ENCODE measurements at places on chromosomes 2 and 18. TPM values are rescaled to one million over a fixed set of nuclear protein-coding genes. Genes with fewer than 3 reads are reported as not detected.

GRCh38 chr2:38074764-38075506, 1.0 kb downstream of the CYP1B1 start:
- DNase-seq, result no peak
- no peak overlapping the region for H3K4me3 ChIP-seq
- H3K4me1 ChIP-seq, result peaks cover 8% of the 10 kb centered on the region
- H3K27me3 ChIP-seq, result no peaks in the 10 kb centered on the region
- no peak overlapping the region for H3K27ac ChIP-seq

- H3K4me1 ChIP-seq, result no peaks in the 10 kb centered on the region
- no peak overlapping the region for H3K27ac ChIP-seq
- no peak for DNase-seq
- no peaks in the 10 kb centered on the region for H3K27me3 ChIP-seq
- no peaks in the 10 kb centered on the region for H3K36me3 ChIP-seq
Measured at GRCh38 chr2:229066121-229066715, 204.9 kb downstream of the PID1 start.

GRCh38 chr2:60028849-60029565, 524.4 kb downstream of the BCL11A start:
- H3K27ac ChIP-seq, result no peak overlapping the region
- DNase-seq, result no peak
- H3K36me3 ChIP-seq, result no peaks in the 10 kb centered on the region
- H3K27me3 ChIP-seq, result no peaks in the 10 kb centered on the region
- H3K4me1 ChIP-seq, result no peaks in the 10 kb centered on the region

- no peak overlapping the region for H3K4me3 ChIP-seq
- H3K27ac ChIP-seq, result no peak overlapping the region
- H3K4me1 ChIP-seq, result no peaks in the 10 kb centered on the region
- no peak for DNase-seq
- H3K36me3 ChIP-seq, result no peaks in the 10 kb centered on the region
- H3K27me3 ChIP-seq, result no peaks in the 10 kb centered on the region
Measured at GRCh38 chr2:1593371-1594122, 150.8 kb downstream of the PXDN start.

DNA sequence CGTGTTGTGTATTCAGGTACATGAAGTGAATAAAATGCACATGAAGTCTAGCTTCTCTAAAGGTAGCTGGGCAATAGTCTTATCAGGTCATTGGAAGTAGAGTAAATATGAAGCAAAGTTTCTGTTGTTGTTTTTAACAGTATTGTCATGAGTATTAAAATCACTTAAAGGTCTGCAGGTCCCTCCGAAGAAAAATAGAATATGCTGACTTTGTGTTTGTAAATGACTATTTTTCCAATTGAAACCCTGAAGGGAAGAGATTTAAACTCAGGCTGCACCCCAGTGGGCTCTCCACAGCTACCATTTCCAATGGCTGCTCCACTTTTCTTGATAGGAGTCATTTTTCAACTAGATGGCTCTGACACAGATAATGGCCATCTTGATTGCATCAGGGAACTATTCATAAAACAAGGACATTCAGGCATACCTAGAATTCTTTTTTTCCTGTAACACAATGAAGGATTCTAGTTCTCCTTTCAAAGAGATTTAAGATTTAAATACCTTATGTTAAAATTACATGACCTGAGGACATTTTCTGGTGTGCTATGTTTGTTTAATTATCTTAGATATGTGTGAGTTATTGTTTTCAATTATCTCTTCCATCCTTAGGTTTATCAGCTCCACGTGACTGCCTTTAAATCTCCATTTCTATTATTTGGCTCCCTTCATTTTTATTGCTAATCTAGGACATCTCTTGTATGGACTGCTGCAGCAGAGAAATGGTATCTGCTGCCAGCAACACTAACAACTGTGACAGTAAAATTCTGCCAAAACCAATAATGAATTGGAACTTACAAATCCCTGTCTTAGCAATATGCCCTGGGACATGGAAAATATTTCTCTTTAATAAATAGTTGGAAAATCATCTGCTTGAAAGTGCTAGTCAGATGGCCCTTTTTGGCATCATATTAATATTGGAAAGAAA, 149.2 kb upstream of the NOSTRIN start:
- H3K4me3 ChIP-seq, result no peak overlapping the region
- no peak overlapping the region for H3K27ac ChIP-seq
- no peaks in the 10 kb centered on the region for H3K4me1 ChIP-seq
- DNase-seq, result no peak
- H3K27me3 ChIP-seq, result no peaks in the 10 kb centered on the region
- H3K36me3 ChIP-seq, result no peaks in the 10 kb centered on the region

- H3K4me1 ChIP-seq, result peaks cover 21% of the 10 kb centered on the region
- DNase-seq, result no peak
- H3K27ac ChIP-seq, result no peak overlapping the region
Measured at GRCh38 chr2:3201281-3201680, 176.3 kb downstream of the EIPR1 start.

The DNAJC5G gene
- total RNA-seq, result not detected

GRCh38 chr2:27954771-27955383, 64.3 kb downstream of the BABAM2 start:
- H3K27ac ChIP-seq, result no peak overlapping the region
- no peak overlapping the region for H3K4me3 ChIP-seq
- no peaks in the 10 kb centered on the region for H3K27me3 ChIP-seq
- H3K36me3 ChIP-seq, result no peaks in the 10 kb centered on the region
- no peaks in the 10 kb centered on the region for H3K4me1 ChIP-seq

GRCh38 chr2:46416739-46417403, 62.5 kb upstream of the TMEM247 start:
- H3K4me1 ChIP-seq, result no peaks in the 10 kb centered on the region
- H3K4me3 ChIP-seq, result no peak overlapping the region
- no peak overlapping the region for H3K27ac ChIP-seq
- DNase-seq, result no peak

The SNED1 gene
- total RNA-seq, result 1.9 TPM

The PDE1A gene
- total RNA-seq, result 0.15 TPM

DNA sequence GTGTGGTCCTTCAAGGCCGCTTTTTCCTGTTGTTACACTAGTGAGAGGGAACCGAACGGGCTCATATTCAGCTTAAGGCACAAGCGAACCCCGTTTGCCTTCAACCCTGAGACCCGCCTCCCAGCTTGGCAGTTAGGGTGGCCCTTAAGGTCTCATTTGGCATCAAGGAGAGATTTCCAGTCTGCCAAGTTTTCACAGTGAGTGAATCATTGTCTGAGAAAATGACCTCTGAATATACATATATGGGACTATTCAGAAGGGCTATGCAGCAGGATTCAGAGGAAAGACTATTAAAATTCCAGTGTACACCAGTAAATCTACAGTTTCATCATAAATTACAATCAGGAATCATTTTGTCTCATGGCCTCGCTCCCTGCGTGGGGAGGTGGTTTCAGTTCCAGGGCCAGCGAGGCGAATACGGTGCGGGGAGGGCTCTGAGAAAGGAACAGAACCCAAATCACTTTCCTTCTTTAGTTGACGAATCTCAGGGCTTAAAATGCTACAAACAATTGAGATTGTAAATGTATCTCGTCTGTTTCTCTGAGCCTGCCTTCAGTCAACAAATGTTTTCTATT, 231.4 kb downstream of the FAM210A start:
- no peaks in the 10 kb centered on the region for H3K27me3 ChIP-seq
- H3K36me3 ChIP-seq, result no peaks in the 10 kb centered on the region
- no peaks in the 10 kb centered on the region for H3K4me1 ChIP-seq
- H3K4me3 ChIP-seq, result no peak overlapping the region
- no peak for DNase-seq

DNA sequence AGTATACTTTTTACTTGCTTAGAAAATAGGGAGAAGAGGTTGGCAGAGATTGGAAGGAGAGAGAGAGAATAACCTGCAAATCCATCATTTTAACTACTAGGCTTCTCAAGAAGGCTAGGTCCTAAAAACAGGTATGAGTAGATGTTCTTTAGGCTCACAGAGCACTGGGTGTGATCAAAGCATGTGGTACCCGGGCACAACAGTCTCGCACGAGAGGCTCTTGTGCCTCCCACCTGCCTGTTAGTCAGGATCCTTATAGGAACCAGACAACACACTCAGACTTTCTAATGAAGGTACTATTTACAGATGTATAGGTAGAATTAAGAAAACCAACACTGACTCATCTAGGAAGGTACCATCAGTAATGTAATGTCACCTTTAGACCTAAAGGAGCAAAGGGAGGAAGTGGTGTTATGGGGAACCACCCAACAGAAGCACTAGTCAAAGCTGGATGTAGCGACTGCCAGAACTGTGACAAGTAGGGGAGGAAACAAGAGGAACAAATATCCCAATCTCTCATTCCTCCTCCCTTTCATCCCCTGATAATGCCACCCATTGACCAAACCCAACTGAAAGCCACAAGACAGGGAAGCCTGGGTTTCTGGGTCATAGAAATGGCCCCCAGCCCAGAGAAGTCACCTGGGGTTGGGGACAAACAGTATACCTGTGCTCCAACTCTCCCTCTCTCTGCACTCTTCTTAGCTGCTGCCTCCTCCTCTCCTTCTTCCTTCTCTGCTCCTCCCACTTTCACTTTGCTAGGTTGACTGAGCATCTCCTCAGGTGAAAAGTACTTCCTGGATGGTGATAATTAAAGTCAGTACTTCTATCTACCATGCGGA, 16.0 kb upstream of the MARCHF4 start:
- no peaks in the 10 kb centered on the region for H3K27me3 ChIP-seq
- no peaks in the 10 kb centered on the region for H3K4me1 ChIP-seq
- no peak overlapping the region for H3K27ac ChIP-seq
- H3K36me3 ChIP-seq, result no peaks in the 10 kb centered on the region

DNA sequence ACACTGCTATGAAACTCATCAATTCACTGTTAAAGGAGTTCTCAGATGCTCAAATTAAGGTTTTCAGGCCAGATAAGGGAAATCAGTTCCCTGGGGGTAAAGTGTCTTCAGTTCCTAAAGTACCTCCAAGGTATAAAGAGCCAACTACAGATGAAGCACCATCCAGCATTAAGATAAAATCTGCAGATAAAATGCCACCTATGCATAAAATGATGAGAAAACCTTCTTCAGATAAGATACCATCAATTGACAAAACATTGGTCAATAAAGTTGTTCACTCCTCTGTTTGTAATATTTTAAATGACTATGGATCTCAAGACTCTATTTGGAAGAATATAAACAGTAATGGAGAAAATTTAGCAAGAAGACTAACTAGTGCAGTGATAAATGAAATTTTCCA, 68.2 kb downstream of the FSIP2 start:
- no peaks in the 10 kb centered on the region for H3K27me3 ChIP-seq
- H3K4me3 ChIP-seq, result no peak overlapping the region
- H3K4me1 ChIP-seq, result no peaks in the 10 kb centered on the region
- H3K36me3 ChIP-seq, result no peaks in the 10 kb centered on the region

The ZRANB3 gene
- total RNA-seq, result 12.6 TPM

The MRPL44 gene
- 34.9 TPM for total RNA-seq

DNA sequence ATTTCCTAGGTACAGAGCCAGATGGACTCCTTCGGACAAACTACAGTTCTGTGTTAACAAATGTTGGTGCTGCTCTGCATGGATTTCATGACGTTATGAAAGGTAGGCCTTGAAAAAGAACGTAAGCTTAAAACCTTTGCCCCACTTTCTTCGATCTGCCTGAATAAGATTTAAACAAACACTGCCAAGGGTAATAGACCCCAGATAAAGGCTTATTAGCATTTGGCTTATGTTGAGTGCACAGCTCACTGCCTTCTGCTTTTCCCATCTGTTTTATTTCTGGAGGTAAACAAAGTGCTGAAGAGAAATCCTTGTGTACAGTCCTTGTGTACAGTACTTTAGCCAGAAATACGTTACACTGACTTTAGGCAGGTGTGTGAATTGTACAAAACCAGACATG, 50.0 kb upstream of the STON1 start:
- no peak for DNase-seq
- H3K4me3 ChIP-seq, result no peak overlapping the region
- no peak overlapping the region for H3K27ac ChIP-seq
- H3K27me3 ChIP-seq, result no peaks in the 10 kb centered on the region
- peaks cover 49% of the 10 kb centered on the region for H3K36me3 ChIP-seq

- peaks cover 24% of the 10 kb centered on the region for H3K4me1 ChIP-seq
- H3K4me3 ChIP-seq, result no peak overlapping the region
- peak; percentile 89 for DNase-seq
- H3K36me3 ChIP-seq, result no peaks in the 10 kb centered on the region
- no peak overlapping the region for H3K27ac ChIP-seq
Measured at GRCh38 chr2:197378494-197379307, 56.1 kb downstream of the SF3B1 start.

- no peaks in the 10 kb centered on the region for H3K36me3 ChIP-seq
- H3K4me3 ChIP-seq, result no peak overlapping the region
- H3K27me3 ChIP-seq, result no peaks in the 10 kb centered on the region
- H3K27ac ChIP-seq, result peak overlapping the region; percentile 98
Measured at GRCh38 chr2:230905448-230906421, 19.3 kb downstream of the GPR55 start.

GRCh38 chr2:241217320-241218031, 29.0 kb downstream of the ANO7 start:
- H3K4me1 ChIP-seq, result peaks cover 12% of the 10 kb centered on the region
- no peak for DNase-seq
- H3K36me3 ChIP-seq, result no peaks in the 10 kb centered on the region
- H3K27me3 ChIP-seq, result no peaks in the 10 kb centered on the region

The PSME4 gene
- 40.2 TPM for total RNA-seq

DNA sequence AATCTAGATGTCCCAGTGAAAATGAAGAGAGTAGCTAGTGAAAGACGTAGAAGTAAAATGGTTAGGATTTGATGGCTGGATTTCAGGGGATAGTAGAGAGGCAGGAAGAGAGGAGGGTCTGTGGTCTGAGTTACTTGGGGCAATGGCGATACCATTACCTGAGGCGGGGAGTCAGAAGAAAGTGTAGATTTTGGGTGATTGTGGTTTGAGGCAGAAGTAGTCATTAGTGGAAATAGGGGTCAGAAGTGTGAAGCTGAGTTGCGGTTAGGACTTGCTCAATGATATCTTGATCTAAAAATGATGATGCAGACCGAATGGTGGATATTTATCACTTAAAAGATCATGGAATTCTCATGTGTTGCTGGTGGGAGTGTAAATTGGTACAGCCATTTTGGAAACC, 41.0 kb downstream of the CEP192 start:
- no peaks in the 10 kb centered on the region for H3K4me1 ChIP-seq
- no peak overlapping the region for H3K4me3 ChIP-seq
- no peak for DNase-seq
- peaks cover 64% of the 10 kb centered on the region for H3K36me3 ChIP-seq
- H3K27ac ChIP-seq, result no peak overlapping the region
- no peaks in the 10 kb centered on the region for H3K27me3 ChIP-seq

The CYP27C1 gene
- total RNA-seq, result not detected

The SCRN3 gene
- total RNA-seq, result 47.4 TPM

DNA sequence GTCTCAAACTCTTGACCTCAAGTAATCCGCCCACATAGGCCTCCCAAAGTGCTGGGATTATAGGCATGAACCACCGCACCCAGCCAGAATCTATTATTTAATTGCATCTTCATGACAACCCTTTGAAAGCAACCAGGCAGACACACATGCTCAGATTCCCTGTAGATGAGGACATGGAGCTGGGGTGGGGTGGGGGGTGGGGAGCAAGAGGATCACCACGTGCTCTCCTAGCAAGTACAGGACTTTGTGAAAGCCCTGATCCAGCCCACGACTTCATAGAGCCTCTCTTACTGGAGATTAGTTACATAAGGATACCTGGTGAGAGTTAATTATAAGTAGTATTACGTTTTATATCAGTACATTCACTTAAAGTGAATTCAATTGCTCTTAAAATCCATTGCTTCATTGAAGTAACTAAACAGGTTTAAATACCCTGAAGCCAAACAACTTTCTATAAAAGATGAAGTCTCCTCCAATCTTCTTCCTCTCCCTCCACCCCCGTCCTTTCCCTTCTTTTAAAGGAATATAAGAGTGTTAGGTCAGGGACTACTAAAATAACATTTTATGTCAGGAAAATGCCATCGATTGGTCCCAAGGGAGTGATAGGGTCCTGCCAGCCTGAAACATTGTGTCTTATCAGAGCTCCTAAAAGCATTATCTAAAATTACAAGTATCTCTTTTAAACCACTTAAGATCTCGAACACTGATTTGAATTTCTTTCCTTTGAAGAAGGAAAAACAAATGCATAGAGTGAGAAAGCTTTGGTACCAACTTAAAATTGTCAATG, 123.9 kb downstream of the EPHA4 start:
- no peak overlapping the region for H3K4me3 ChIP-seq
- no peaks in the 10 kb centered on the region for H3K36me3 ChIP-seq
